Activated CD8-positive, alpha-beta memory T cell treated with anti-CD3 and anti-CD28 coated beads, Interleukin-2, amount 10 ng/mL, durations not matched to agents 7 days and 5 days (primary cell): ENCODE measurements at places on chromosomes 4 and X.

GRCh38 chr4:12053966-12054365 lies 625.3 kb upstream of the HS3ST1 start:
- no peak for DNase-seq

- no peak for DNase-seq
Measured at GRCh38 chr4:171880136-171880535, 66.9 kb downstream of the GALNTL6 start.

DNA sequence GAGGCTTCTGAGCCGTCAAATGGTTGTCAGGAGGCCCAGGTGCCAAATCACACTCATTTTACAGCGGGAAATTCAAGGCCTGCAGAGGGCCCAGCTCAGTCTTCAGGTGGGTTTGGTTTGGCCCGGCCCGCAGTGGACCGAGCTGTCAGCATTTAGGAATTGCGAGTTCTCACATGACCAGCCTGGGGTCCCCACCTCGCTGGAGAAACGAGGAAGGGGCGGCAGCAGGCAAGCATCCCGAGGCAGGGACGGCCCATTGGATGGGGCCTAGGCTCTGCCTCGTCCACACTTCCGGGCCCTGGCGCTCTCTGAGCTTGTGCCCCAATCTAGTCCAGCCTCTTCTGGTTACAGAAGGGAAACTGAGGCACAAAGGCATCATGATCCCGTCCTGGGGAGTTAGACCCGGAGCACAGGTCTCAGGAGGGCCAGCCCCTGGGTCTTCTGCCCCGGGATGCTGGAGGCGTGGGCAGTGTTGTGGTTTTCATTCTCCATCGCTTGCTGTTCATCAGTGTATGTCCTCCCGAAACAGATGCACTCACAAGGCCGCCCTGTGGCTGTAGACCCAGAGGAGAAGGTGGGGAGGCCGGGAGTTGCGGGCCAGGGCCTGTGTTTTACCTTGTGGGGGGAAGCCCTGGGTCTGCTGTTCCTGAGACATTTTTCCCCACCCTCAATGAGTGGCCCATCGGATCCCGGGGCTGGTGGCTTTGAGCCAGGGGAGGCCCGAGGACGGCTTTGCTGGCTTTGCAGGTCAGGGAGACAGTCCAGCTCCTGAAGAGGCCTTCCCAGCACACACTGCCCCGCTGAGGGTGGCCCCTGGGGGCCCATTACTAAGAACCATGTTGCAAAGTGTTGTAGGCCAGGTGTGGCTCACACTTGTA lies 8.9 kb downstream of the PSAPL1 start:
- DNase-seq = peak; percentile 22

- DNase-seq = no peak
Measured at GRCh38 chrX:152913910-152914309, 16.0 kb downstream of the ZNF185 start.

GRCh38 chr4:175373031-175373430 lies 439.0 kb downstream of the GPM6A start:
- no peak for DNase-seq

DNA sequence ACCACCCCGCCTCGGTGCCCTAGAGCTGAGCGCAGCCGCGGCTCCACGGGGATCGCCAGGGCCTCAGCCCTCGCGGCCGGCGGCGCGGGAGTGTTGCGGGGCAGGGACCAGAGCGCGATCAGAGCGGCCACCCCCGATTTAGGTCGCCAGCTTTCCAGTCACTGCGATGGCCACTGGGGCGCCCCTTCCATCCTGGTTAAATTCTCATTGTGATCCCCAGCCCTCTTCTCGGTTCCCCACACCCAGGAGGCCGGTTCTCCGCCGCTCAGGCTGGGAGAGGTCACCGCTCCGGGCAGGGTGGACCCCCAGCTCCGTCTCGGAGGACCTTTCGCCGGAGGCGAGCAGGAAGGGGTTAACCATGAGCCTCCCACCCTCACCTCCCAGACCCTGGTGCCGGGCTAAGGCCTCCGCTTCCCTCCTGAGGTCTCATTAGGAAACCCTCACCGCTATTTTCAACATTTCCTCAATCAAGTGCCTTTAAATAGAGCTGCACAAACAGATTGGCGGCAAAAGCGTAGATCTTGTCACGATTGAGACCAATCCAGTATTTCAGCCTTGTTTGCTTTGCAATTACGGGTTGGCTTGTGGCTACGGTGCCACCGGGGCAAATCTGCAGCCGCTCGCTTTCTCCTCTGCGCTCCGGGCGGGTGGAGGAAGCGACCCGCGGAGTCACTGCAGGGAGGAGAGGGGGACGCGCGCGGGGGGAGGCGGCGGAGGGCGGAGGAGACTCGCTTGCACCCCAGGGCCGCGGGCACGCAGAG lies 8.3 kb upstream of the HAND2 start:
- no peak for DNase-seq

DNA sequence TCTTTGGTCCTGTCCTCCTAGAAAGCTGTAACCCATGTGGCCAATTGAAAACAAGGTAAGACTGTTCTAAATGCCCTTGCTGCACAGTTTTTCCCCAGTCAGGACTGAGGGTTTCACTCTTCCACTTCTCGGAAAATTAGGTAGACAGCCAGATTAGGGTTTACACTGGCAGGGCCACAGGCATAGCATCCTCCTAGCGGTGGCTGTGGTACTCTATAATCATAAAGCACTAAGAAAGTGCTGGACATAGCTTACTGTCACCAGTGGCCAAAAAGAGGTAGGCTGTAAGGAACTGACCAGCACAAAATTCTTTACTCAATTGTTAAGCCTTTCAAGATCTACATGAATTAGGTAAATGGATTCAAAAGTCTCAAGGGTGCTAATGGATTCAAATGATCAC lies 11.6 kb upstream of the USP46 start:
- DNase-seq = no peak

GRCh38 chr4:31338000-31338399 lies 617.8 kb downstream of the PCDH7 start:
- no peak for DNase-seq

GRCh38 chr4:127148165-127148564 lies 484.6 kb upstream of the INTU start:
- DNase-seq = no peak

DNA sequence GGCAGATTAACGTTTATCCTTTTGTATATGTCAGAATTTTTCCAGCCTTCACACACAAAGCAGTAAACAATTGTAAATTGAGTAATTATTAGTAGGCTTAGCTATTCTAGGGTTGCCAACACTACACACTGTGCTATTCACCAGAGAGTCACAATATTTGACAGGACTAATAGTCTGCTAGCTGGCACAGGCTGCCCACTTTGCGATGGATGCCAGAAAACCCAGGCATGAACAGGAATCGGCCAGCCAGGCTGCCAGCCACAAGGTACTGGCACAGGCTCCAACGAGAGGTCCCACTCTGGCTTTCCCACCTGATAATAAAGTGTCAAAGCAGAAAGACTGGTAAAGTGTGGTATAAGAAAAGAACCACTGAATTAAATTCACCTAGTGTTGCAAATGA lies 94.8 kb downstream of the TET2 start:
- DNase-seq = no peak

GRCh38 chr4:77177199-77177598 lies 20.2 kb downstream of the CCNG2 start:
- no peak for DNase-seq

DNA sequence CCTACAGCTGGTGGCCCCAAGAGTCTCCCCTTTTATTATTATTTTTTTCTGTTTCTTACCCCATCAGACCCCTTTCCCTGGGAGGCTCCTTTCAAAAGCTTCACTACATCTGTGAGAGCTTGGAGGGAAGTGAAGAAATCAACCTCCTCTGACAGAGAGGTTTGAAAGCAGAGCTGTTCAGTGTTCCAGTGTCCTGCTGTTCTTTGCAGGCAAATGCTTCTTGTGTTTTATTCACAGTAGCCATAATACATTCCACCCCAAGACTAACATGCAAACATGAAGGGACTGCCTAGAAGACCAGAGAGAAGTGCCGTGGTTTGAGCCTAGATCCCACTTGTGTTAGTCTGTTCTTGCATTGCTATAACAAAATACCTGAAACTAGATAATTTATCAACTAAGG lies 192.1 kb downstream of the PTTG2 start:
- DNase-seq = no peak

- DNase-seq = no peak
Measured at GRCh38 chrX:66634272-66634671, 4.6 kb downstream of the EDA2R start.

DNA sequence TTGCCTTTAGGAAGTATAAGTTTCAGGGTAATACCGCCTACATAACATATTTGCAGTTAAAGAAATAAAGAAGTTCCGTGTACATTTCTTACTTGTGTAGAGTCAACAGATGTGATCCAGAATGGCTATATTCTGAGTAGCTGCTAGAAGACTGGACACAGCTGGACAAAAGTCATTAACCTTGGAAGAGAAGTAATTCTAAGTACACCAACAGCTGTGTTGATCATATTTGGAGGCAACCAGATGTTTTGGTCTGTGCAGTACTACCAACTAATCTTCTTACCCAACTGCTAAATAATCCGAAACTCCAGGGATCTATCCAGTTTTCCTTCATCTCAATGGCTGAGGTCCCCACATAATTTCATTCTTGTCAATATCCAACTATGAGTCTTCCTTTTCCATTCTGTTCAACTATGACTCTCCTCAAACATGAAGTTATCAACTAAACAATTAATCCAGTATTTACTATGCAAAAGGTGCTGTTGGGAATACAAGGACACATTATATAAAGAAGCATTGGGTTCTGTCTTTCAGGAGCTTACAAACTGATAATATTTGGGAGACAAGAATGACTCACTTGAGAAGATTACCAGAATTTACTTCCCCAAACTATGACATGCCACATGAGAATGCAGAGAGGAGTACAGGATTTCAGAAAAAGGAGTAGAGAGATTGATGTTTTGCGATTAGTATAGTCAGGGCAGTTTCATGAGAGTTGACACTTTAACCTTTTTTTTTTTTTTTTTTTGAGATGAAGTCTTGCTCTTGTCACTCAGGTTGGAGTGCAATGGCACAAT lies 78.2 kb downstream of the COL4A6 start:
- no peak for DNase-seq

- no peak for DNase-seq
Measured at GRCh38 chr4:151887031-151887815, 126.4 kb upstream of the GATB start.

- DNase-seq = no peak
Measured at GRCh38 chr4:41787931-41788330, 39.4 kb upstream of the PHOX2B start.

DNA sequence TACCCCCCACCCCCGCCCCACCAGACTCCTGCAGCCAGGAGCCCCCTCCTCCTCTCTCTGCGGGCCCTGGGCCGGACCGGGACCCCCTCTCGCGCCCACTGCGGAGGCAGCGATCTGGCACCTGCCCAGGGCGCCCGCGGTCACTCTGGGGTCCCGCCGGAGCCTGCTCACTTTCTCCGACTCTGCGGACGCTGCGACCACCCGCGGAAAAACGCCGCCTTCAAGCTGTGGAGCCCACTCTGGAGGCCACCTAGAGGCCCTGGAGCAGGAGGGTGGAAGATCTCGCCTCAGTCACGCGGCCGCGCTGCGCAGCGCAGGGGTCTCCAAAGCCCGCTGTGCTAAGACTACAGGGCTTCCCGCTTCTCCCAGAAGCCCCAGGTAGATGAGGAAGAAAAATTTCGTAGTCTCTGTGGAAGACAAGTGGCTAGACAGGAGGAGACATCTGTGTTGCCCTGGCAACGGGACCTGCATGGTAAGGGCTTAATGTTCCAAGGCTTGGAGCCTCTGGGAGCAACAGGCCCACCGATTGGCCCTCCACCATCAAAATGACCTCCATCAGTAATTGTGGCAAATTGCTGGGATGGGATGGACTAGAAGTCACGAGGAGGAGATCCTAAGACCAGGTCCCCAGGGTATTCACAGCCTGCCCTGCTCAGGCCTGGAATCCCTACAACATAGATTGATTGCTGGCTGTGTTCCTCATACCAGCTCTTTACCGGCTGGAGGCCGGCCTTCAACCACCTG lies at the start of gene PNMA6F:
PNMA6F (minus strand) TSS at position 387 of the 744 bp plus-strand sequence. CDS start 1,093 bp downstream, outside the sequence.
- DNase-seq = no peak

DNA sequence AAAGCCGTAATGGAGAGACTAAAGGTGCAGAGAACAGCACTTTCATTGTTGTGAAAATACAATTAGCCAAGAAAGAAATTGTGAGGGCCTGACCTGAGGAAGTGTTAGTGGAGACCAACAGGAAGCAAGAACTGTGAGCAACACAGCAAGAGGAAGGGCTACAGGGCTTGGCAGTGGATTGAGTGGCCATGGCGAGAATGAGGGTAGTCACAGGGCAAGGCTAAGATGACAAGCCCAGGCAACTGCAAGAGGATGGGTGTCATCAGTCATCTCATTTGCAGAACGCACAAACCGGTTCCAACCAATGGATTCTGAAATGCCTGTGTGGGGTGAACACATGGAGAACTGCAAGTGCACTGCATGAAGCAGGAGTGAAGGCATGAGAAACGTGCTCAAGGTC lies 3.6 kb downstream of the SLC10A6 start:
- no peak for DNase-seq

DNA sequence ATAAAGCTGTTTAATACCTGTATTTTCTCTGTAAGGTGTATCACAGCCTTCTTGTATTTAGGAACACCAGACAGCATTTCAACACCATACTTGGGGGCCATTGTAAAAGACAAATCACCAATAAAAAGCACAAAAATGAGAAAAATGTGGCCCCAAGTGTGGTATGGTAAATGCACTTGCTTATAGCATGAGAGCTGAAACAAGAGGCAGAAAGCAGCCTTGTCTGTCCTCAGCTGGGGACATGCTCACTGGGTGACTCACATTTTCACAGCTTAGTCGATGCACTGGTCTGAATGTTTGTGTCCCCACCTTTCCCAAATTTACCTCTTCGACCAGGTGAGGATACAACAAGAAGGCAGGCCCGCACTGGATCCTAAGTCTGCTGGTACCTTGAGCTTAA lies 639.7 kb upstream of the AGA start:
- no peak for DNase-seq
